Left lung (tissue), 14 donors: ENCODE measurements at places on chromosomes 1 and 21. TPM values are rescaled to one million over a fixed set of nuclear protein-coding genes. Genes with fewer than 3 reads are reported as not detected.

- no peak for DNase-seq
Measured at GRCh38 chr1:147750618-147751217, 9.7 kb downstream of the GJA5 start.

GRCh38 chr1:72763481-72763880 is 481.1 kb upstream of the NEGR1 start:
- DNase-seq, result no peak

DNA sequence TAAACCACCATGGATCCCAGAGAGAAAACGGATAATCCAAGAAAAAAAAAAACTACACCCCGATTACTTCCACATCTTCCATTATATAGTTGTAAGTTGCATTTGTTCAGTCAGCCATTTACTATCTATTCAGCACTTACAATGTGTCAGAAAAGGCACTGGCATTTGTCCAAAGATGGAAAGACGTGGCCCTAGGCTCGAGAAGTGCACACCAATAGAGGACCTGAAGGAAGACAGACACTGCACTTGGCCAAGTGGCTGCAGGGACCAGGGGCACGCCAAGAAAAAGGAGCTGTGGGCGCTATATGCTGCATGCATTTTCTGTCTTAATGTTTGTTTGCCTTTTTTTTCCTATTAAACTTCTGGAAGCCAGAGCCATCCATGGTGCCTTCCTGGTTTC is 45.2 kb upstream of the LYST start:
- DNase-seq, result no peak

DNA sequence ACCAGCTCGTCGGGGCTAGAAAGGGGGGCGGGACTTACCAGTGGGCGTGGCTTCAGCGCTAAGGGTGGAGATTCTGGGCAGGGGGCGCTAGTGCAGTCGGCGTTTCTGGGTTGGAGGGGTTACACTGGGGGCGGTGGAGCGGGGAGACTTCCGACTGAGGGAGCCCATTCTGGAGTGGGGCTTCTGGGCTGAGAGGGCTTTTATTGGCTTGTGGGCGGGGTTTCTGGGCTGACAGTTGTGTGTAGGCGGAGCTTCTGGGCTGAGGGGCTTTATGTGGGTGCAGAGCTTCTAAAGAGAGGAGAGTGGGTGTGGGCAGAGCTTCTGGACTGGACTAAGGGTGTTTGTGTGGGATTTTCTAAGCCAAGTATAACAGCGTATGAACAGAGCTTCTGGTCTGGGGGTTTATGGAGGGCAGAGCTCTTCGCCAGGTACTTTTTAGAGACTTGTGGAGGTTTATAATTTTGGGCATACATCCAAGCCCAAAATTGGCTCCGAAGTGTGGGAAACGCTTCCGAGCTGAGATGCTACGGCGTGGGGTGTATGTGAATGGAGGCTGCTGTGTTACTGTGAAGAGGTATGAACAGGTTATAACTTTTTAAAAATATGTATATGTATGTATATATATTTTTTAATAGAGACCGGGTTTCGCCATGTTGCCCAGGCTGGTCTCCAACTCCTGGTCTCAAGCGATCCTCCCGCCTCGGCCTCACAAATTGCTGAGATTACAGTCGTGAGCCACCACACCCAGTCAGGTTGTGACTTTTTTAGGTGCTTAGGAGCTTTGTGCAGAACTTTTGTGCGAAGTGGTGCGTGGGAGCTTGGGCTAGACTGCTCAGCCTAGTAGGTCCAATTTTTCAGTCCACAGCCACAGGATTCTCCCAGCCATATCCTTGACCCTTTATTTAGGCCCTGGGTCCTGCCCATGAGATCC is 825 bp downstream of the TMEM39B start:
- DNase-seq, result no peak

DNA sequence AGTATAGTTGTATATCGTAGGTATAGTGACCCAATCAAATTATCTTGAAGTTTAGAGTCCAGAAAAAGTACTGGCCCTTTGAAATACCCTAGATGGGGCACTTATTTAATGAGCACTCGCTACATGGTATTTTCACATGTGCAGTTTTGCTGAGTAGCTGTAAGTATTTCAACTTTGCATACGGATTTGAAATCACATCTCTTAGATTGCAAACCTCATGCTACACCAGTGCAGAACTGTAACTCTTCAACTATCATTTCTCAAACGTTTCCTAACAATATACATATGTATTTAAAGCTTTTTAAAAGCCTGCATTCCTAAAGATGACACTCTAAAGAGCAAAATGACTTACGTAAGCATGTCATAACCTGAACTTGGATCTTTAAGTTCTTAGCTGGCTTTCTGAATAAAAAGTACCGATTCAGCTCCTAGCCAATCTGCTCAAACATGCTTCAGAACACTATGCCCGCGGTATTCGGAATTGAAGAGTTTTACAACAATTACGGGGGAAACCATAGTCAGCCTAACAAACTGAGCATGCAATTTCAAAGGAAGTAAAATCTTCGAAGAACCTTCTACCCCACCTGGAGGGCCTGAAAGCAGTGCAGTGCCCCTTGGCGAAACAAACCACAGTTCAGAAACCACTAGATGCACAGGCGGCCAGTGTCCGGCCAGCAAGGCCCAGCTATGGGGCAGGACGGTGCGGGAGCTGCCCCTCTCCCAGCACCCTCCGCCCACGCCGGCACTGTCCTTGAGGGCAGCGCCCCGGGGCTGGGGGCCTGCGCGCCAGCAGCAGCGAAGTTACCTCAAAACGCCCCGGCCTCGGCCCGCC is 863 bp downstream of the FH start:
- peak; percentile 42 for DNase-seq

DNA sequence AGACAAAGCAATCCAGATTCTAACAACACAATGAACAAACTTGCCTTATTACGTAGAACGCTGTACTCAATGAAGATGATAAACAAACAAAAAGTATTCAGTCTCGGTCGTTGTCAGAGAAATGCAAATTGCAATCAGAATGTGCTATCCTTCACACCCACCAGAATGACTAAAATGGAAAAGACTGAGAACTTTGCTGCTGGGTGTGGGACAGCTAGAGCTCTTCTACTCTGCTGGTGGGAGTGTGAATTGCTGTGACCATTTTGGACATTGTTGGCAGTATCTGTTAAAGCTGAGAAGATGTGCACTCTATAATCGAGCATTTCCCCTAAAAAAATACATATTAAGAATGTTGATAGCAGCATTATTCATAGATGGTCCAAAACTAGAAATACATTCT is 111.4 kb downstream of the PEX14 start:
- no peak for DNase-seq

DNA sequence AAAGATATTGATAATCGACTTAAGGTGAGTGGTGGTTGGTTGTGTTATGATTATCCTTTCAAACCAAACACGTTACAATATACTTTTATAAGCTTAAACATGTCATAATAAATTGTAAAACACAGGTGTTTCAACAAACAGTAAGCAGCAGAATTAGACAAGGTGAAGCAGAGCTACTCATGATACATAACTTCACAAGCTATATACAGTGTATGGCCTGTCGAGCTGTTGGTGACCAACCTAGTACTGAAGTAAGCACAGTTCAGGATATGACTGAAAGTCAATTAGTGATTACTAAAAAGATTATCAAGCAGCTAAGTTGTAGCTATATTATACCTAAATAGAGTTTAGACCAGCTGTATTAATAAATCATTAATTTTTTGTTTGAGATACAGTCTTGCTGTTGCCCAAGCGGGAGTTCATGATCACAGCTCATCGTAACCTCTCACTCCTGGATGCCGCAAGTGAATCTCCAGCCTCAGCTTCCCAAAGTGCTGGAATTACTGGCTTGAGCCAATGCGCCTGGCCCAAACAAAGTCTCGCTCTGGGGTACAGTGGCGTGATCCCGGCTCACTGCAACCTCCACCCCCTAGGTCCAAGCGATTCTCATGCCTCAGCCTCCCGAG is 148.1 kb downstream of the EIF4G3 start:
- no peak for DNase-seq

DNA sequence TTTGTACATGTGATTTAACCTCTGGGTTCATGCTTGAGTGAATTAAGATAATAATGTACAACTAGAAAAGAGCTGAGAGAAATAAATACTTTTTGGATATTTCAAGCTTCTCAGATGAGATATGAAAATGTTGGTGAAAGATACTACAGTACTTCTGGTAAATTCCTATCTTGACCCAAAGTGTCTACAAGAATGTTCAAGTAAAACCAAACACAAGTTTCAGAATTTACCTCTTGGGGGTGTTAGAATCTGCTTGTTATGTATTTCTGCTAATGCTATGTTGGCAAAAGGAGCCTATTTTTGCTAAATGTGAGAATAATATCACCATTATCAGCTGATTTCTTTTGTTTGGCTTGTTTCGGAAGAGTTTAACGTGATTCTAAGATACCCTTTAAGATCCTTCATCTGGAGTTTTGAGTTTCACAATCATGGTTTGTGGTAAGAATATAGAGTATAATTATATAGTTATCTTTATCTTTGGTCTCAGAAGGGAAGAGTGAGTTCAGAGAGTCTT is 388.5 kb downstream of the LMO4 start:
- no peak for DNase-seq

- DNase-seq, result peak; percentile 55
Measured at GRCh38 chr1:212630158-212630900, 21.8 kb downstream of the ATF3 start.

GRCh38 chr1:41418857-41419583 is 57.8 kb downstream of the FOXO6 start:
- no peak for DNase-seq

DNA sequence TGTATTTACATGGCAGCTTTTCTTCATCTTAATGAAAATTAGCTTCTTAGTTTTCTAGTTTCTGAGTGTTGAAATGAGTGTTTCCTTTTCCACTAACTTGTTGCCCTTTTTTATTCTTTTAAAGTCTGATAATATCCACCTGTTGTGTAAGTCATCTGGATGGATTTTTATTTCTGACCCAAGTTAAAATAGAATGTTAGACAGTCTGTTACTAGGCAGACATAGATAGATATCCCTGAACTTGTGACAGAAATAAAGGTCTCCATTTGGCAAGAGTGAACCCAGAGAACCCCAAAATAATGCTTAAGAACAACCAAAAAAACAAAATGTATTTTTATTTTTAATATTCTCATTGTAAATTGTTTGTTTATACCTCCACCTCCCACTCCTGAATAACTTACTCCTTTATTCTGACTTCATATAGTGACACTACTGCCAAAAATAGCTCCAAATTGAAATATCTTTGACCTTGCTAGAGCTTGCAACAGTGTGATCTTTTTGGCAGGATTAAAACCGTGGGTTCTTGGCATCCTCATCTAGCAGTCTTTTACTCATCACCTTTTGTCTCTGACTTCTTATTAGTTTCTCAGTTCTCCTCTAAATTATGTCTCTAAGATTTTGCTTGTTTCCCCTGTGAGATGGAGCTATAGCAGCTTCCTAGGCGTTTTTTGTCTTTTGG is 26.9 kb upstream of the SH3D21 start:
- DNase-seq, result no peak

GRCh38 chr1:230262867-230263567 is 163.1 kb downstream of the PGBD5 start:
- no peak for DNase-seq

GRCh38 chr1:1982379-1983232 is 21.0 kb downstream of the CFAP74 start:
- DNase-seq, result no peak

- no peak for DNase-seq
Measured at GRCh38 chr1:72997624-72998023, 715.3 kb upstream of the NEGR1 start.

- no peak for DNase-seq
Measured at GRCh38 chr1:53295726-53296116, 32.1 kb downstream of the LRP8 start.

DNA sequence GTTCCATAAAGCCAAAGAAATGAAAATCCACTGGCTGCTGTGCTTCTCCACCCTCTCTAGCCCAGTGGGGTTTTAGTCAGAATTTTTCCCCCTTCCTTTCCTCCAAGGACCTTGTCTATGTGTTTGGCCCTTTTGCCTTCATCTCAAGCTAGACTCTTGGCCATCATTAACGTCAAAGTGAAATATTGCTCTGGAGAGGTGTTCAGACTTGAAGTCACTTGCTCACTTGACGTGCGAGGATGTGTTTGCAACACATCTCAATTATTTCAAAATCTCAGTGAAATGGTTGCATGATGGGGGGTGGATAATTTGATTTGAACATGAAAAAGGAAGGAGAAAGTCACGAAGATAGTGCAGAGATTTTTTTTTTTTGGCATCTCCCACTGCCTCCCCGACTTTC is 13.6 kb downstream of the EVA1C start:
- DNase-seq, result no peak

DNA sequence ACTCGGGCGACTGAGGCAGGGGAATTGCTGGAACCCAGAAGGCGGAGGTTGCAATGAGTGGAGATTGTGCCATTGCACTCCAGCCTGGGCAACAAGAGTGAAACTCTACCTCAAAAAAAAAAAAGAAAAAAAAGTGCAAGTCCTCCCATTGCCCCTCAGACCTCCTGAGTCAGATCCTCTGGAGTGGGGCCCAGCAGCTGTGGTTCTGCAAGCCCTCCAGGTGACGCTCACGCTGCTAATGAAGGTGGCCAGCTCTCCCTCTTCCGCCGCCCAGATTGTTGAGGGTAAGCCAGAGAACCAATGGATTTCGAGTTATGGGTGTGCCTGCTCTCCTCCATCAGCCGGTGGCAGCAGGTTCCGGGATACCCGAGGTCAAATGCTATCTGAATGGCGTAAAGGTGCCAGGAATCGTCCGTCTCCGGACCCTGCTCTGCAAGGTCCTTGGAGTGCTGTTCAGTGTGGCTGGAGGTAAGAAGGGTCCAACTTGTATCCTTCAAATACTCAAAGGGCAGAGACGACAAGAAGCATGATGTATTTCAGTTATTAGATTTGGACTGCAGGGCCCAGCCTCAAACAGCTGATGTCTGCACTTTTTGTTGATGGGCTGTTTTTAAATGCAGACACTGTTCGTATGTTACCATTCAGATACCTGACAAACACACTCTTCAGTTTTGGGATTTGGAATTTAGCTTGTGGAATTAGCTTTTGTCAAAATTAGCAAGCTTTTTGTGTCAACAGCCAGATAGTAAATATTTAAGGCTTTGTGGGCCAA is 17.6 kb downstream of the CLCN6 start:
- no peak for DNase-seq

GRCh38 chr1:38152351-38153065 is 105.9 kb upstream of the POU3F1 start:
- DNase-seq, result no peak

GRCh38 chr1:25720624-25721023 is 79.4 kb upstream of the SELENON start:
- no peak for DNase-seq

DNA sequence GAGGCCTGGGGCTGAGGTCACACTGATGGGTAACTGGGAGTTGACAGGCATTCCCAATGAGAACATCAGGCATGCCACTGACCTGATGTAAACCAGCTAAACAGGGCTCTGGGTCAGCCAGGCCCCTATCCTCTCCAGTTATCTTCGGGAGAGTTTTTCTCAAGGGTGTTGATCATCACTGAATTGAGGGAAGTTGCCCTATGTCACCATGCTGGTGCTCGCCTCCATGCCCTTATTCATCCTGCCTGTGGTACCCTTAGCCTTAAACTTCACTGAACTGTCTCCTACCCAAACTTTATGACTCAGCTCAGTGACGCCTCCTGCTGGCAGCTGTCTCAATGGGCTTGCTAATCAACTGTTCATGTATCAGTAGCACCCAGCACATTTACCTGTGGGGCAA is 80.7 kb upstream of the TNR start:
- DNase-seq, result no peak

CLCA4 gene
- polyA plus RNA-seq, result not detected

BMP8B gene
- polyA plus RNA-seq, result 1.8 TPM

RGS8 gene
- polyA plus RNA-seq, result not detected

WNT3A gene
- not detected for polyA plus RNA-seq

AKR7A3 gene
- polyA plus RNA-seq, result 2.0 TPM

BRINP3 gene
- 13.4 TPM for polyA plus RNA-seq

HTR1D gene
- polyA plus RNA-seq, result 0.20 TPM
